ENCODE measurements at places on chromosomes 5 and 9. TPM values are rescaled to one million over a fixed set of nuclear protein-coding genes. Genes with fewer than 3 reads are reported as not detected.

GRCh38 chr5:668283-668995 is 24.7 kb downstream of the TPPP start:
- no peak overlapping the region for H3K4me3 ChIP-seq
- peaks cover 4% of the 10 kb centered on the region for H3K36me3 ChIP-seq
- no peak for DNase-seq
- H3K4me1 ChIP-seq = peaks cover 4% of the 10 kb centered on the region
- no peak overlapping the region for H3K27ac ChIP-seq

DNA sequence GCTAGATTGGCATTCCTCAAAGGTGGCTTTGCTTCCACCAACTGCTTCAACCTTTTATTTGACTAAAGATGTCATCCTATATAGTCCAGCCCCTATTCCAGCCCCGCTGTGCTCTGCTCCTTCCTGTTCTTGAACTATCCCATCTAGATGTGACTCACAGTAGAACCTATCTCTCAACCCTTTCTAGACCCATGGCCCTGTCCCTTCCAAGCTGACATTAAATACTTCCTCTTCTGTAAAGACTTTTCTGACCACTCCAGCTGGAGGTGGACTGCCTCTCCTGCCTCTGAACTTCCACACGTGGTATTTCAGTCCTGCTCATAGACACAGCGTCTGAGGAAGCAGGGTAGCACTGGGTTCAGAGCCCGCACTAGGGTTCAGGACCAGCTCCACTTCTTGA is 32.4 kb downstream of the OSTF1 start:
- no peak for DNase-seq
- H3K4me3 ChIP-seq = no peak overlapping the region
- peaks cover 50% of the 10 kb centered on the region for H3K4me1 ChIP-seq

- DNase-seq = no peak
- H3K27me3 ChIP-seq = peaks cover 7% of the 10 kb centered on the region
- no peak overlapping the region for H3K4me3 ChIP-seq
- peaks cover 9% of the 10 kb centered on the region for H3K4me1 ChIP-seq
These were observed 19.4 kb upstream of the RNF130 start for GRCh38 chr5:180090769-180091546.

DNA sequence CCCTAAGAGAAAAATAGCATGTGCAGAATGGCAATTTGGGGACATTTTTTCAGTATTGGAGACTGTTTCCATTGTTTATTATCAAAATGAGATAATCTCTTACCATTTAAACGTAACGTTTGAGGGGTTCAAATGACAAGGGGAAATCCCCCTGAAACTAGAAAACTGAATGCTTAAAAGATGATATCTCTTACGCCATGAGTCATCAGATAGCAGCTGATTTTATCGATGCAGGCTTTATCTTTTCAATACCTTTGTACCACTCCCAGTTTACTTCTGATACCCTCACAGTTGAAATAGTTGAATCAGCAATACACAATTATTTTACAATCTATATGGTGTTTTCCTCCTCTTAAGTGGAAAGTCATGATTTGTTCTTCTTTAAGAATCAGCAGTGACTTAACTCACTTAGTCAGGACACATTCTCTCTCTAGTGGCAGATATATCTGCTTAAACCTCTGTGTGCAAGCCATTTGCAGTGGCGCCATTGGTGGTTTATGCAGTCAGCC is 29.2 kb downstream of the OSMR start:
- no peak overlapping the region for H3K27ac ChIP-seq
- H3K27me3 ChIP-seq = peaks cover 16% of the 10 kb centered on the region
- no peak for DNase-seq
- no peak overlapping the region for H3K4me3 ChIP-seq
- H3K4me1 ChIP-seq = no peaks in the 10 kb centered on the region
- H3K36me3 ChIP-seq = no peaks in the 10 kb centered on the region

DNA sequence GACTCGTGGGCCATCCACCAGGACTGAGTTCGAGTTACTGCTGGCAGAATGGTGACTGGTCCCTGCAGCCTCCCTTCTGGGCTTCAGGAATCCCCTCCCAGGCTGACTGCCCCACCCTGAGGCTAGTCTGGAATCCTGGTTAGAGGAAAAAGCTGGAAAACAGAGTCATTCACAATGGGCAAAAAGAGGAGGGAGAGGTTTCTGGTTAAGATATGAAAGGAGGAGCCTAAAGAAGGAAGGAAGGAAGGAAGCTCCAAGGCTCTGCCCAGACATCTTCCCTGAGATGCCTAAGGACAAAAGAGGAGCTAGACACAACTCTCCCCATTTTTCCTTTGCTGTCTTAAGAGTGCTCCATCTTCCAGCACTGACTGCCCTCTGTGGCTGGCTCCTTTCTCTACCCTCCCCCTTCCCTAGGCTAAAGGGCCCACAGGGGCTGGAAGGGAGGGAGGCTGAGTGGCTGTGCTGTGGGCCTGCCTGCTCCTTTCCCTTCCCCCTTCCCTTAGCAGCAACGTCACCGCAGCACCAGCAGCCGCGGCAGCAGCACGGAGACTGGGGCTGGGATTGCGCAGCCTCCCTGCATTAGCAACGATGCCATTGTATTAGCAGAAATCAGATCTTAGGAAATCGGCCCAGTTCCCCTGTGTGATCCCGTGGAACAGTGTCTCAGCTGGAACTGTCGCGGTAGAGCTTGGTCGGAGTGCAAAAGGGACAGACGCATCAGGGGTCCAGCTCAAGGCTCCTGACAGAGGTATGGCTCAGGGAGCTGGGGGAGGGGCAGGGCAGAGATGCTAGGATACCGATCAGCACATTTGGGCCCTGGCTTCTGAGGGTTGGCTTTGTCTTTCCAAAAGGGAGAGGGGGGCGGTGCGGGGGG is 48.7 kb downstream of the RUSC2 start:
- H3K27ac ChIP-seq = no peak overlapping the region
- no peak overlapping the region for H3K4me3 ChIP-seq
- H3K4me1 ChIP-seq = no peaks in the 10 kb centered on the region
- no peak for DNase-seq
- H3K36me3 ChIP-seq = no peaks in the 10 kb centered on the region

- no peaks in the 10 kb centered on the region for H3K4me1 ChIP-seq
- H3K27ac ChIP-seq = no peak overlapping the region
- no peaks in the 10 kb centered on the region for H3K27me3 ChIP-seq
- H3K36me3 ChIP-seq = no peaks in the 10 kb centered on the region
- no peak overlapping the region for H3K4me3 ChIP-seq
These were observed 585.3 kb upstream of the GRAMD2B start for GRCh38 chr5:125837866-125838265.

DNA sequence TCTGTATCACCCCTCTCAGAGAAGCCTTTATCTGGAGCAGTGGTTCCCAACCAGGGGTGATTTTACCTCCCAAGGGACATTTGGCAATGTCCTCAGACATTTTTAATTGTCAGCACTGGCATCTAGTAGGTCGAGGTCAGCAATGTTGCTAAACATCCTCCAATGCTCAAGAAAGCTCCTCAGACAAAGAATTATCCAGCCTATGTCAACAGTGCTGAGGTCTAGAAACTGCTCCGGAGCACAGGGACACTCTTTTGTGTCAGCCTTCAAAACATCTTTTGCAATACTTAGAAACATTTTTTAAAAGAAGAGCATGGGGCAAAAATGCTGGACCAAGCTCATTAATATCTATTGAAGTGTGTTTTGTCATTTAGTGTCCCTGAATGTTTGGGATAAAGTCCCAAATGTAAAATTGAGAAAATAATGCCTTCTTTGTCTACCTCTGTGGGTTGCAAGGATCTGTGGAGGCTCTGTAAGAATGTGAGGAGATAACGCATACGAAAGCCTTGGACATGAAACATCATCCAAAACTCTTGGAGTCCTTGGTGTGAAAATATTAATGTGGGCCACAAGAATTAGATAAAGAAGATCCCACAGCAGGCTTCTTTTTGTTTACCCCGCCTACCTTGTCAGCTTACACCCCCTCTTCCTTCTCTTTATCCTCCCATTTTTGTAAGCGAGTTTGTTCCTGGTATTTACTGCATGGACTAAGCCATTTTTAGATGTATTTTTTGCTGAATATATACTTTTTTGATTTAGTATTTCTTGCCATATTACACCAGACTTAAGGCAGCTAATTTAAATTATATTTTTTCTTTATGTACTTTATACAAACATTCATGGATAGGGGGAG is 193.5 kb downstream of the CD180 start:
- peaks cover 47% of the 10 kb centered on the region for H3K4me1 ChIP-seq
- peaks cover 22% of the 10 kb centered on the region for H3K27me3 ChIP-seq

DNA sequence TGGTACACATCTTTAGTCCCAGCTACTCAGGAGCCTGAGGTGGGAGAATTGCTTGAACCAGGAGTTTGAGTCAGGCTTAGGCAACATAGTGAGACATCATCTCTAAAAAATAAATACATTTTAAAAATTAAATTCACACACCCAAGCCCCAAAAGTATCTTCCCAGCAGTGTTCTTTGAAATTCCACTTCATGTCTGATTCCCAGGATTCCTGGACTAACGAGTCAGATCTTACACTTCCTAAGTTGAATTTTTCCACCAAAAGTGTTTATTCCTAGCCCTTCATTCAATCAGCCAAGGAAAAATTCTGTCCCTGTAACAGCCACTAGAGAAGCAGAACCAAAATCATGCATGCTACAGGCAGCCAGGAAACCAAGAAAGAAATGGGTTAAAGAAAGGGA is 970.9 kb downstream of the EFNA5 start:
- DNase-seq = no peak
- H3K27me3 ChIP-seq = no peaks in the 10 kb centered on the region
- no peaks in the 10 kb centered on the region for H3K4me1 ChIP-seq
- H3K4me3 ChIP-seq = no peak overlapping the region
- H3K36me3 ChIP-seq = no peaks in the 10 kb centered on the region

DNA sequence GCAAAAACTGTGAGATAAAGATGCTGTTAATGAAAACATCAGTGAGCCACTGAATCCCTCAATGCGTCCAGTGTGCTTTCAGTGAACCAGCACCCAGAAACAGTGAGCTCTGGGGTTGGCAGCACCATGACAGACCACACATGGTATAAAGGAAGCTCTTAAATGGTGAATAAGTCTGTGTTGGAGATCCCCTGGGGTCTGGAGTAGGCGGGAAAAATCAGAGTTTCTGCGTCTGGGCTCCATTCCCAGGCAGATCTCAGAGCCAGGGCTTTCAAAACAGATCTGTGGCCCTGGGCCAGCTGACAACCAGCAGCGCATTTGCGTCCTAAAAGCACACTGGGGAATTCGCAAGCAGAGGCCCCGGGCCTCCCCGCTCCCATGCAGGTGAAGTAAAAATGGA is 233.5 kb downstream of the FRMD3 start:
- DNase-seq = no peak
- no peak overlapping the region for H3K27ac ChIP-seq
- no peaks in the 10 kb centered on the region for H3K36me3 ChIP-seq
- H3K4me3 ChIP-seq = no peak overlapping the region

- H3K36me3 ChIP-seq = no peaks in the 10 kb centered on the region
- peaks cover 13% of the 10 kb centered on the region for H3K27me3 ChIP-seq
- no peak for DNase-seq
- no peak overlapping the region for H3K4me3 ChIP-seq
- no peak overlapping the region for H3K27ac ChIP-seq
- H3K4me1 ChIP-seq = no peaks in the 10 kb centered on the region
These were observed 63.3 kb downstream of the DPYSL3 start for GRCh38 chr5:147446523-147446922.

GRCh38 chr9:129511285-129511900 is 109.5 kb downstream of the C9orf50 start:
- DNase-seq = no peak
- peaks cover 1% of the 10 kb centered on the region for H3K27me3 ChIP-seq
- no peak overlapping the region for H3K4me3 ChIP-seq
- no peak overlapping the region for H3K27ac ChIP-seq
- peaks cover 9% of the 10 kb centered on the region for H3K36me3 ChIP-seq
- peaks cover 3% of the 10 kb centered on the region for H3K4me1 ChIP-seq

DNA sequence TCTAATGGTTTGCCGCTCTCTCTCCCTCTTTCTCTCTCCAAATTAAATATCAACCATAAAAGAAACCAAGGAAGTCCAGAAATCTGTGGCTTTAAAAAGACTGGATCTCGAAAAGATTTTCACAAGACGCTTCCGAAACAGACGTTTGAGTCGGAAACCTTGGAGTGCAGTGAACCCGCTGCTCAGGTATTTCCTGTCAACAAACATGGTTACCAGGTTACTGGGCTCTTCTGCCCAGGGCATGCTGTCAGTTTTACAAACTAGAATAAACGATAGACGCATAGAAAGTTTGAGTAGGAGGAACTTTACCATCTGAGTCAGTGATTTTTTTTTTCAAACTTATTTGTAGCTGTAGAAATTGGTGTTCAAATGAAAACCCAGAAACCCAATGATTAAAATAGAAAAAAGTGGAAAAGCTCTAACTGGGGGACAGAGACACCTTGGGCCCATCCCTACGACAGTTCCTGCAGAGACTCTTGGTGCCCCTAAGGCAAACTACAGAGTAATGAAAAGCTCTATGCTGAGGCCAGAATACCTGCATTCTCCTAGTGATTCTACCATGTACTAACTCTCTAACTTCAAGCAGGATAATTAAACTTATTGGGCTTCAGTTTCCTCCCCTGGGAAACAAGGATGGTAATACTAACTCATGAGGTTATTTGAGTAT is 90.0 kb downstream of the DOCK8 start:
- peaks cover 2% of the 10 kb centered on the region for H3K4me1 ChIP-seq
- peaks cover 72% of the 10 kb centered on the region for H3K36me3 ChIP-seq
- no peaks in the 10 kb centered on the region for H3K27me3 ChIP-seq
- DNase-seq = no peak
- H3K4me3 ChIP-seq = no peak overlapping the region

DNA sequence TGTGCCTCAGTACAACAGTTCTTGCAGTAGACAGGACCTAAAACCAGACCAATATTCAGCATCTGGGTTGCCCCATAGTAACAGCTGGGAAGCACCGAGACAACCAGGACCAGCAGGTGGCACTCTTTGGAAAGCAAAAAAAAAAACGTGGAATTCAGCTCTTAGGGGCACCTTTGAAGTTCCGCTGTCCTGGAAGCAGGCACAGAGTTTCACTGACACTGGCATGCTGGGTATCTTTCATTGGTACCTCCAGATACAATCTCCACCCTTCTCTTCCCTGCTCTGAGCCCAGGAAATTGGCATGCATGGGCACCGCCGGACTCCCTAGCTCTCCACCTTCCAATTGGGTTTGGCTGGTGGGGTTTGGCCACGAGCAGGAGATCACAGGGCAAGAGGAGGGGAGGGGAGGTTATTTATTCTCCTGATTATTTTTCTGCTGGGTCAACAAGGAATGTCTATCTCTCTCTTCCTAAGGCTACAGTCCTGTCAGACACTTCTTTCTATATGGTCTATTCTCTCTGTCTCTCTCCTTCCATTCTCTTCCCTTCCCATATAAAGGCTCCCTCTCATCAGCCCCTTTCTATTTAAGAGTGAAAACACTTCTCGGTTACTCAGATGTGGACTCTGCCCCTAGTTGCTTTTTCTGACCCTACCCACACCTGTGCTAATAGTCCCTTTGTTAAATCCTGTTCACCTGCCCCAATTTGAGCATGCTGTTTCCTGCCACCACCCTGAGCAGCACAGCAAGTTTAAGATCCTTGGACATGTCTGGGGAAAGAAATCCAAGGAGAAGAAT is 1.9 kb upstream of the IDNK start:
- peak overlapping the region; percentile 47 for H3K4me3 ChIP-seq
- H3K4me1 ChIP-seq = peaks cover 22% of the 10 kb centered on the region
- peak; percentile 33 for DNase-seq
- peaks cover 5% of the 10 kb centered on the region for H3K36me3 ChIP-seq
- peaks cover 10% of the 10 kb centered on the region for H3K27me3 ChIP-seq

- DNase-seq = no peak
- H3K4me1 ChIP-seq = no peaks in the 10 kb centered on the region
- H3K4me3 ChIP-seq = no peak overlapping the region
- H3K36me3 ChIP-seq = no peaks in the 10 kb centered on the region
These were observed 274.9 kb downstream of the GADD45G start for GRCh38 chr9:89879701-89880100.

- H3K27ac ChIP-seq = no peak overlapping the region
- no peaks in the 10 kb centered on the region for H3K36me3 ChIP-seq
- DNase-seq = no peak
- H3K4me1 ChIP-seq = no peaks in the 10 kb centered on the region
These were observed 115.1 kb upstream of the CTNND2 start for GRCh38 chr5:12019306-12019705.

Gene FOXD4L4
- total RNA-seq = not detected

Gene ANKRD34B
- total RNA-seq = not detected

Gene RFX3
- total RNA-seq = 11.3 TPM

Gene SPINK1
- not detected for total RNA-seq
